Stimulated activated CD8-positive, alpha-beta memory T cell treated with anti-CD3 and anti-CD28 coated beads, Interleukin-2, amount 100 ng/mL, for 48 hours (primary cell): ENCODE measurements at places on chromosomes 7 and 10.
A peak's percentile ranks its signal among the peaks of the same experiment; 100 is the strongest.

DNA sequence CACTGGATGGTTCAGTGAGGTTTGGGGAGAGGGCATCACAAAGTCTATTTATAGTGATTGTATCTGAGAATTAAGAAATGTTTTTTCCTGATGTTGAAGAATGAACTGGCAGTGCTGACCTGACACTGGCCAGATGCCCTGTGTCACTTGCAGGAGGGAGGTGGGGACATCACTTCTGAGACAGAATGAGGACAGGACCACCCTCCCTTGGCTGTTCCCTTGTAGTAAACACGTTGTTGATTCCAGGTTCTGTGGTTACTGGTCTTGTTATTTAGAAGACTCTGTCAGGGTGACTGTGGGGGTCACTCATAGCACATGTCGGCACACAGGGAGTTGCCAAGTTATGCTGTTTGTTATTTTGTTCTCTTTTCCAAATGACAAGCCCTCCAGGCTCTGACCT lies 126.4 kb downstream of the ADCY1 start:
- DNase-seq = no peak

DNA sequence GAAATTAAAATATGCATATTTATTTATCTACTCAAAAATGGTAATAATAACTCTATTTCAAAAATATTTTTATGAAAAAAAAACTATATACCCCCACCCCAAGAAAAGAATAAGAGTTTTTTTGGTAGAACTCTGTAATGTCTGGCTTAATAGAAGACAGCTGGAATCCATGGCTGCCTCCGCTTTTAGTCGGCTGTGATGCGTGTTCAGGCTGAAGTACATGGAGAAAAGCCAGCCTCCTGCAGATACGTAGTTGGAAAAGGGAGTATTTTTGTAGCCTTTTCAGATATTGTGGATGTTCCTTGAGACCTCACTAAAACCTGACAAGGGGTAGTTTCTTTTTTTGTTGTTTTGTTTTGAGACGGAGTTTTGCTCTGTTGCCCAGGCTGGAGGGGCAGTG lies 10.0 kb downstream of the FOXK1 start:
- no peak for DNase-seq

GRCh38 chr10:63376560-63377304 lies 89.0 kb downstream of the JMJD1C start:
- DNase-seq = no peak

DNA sequence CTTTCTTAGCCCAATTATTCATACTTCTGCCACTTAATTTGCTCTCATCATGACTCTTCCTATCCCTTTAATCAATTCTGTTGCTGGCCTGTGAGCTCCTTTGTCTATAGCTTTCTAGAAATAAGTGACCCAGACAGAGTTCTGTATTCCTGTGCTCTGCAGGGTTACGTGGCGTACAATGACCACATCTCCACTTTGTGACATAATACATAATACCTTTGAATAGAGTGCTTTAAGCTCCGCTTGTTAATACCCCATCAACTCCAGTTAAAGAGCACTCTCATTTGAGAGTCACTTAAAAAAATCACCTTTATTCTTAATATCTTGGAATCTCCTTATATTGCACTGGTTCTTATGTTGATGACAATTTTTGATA lies 619.0 kb downstream of the PARD3 start:
- no peak for DNase-seq

- no peak for DNase-seq
These were observed 5.5 kb downstream of the USP6NL start for GRCh38 chr10:11605807-11606408.

GRCh38 chr7:137970253-137970975 lies 31.5 kb downstream of the CREB3L2 start:
- no peak for DNase-seq

DNA sequence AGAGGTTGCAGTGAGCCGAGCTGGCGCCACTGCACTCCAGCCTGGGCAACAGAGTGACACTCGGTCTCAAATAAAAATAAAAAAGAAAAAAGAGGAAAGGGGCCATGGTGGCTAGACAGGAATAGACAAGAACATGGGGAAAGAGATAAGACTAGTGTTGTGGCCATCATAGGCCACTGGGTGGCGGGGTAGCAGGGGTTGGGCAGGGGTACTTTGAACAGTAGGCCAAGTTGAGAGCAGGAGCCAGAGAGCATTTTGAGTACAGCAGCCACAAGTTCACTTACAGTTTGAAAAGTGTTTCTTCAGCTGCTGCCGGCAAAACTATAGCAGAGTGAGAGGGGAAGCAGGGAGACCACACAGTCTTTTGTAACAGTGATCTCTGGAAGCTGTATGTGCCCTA lies 656.0 kb downstream of the CNTNAP2 start:
- DNase-seq = no peak

DNA sequence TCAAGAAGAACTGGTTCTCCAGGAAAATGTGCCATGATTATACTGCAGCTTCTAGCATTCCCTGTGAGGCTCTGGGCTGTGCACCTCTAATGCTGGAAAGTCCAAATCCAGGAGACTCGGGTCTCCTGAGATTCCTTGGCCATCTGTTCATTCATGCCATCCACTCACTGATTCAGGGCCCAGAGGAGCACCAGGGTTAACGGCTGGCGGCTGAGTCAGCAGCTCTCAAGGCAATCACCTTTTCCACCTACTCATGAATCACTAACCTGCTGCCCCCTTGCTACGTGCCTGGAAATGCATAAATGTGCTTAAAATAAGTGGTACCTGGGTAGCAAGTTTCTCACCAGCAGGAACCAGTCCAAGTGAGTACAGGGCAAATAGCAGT lies 132.7 kb downstream of the KCNMA1 start:
- DNase-seq = peak; percentile 5

- DNase-seq = peak; percentile 37
These were observed at the start of gene ZPBP for GRCh38 chr7:50092579-50093491. Gene ZPBP (minus strand): TSS chr7:50093246. CDS start chr7:50093194, 52 bp downstream.

- DNase-seq = no peak
These were observed 44.2 kb upstream of the DPYSL4 start for GRCh38 chr10:132142396-132143161.

- no peak for DNase-seq
These were observed 25.1 kb downstream of the MRPS24 start for GRCh38 chr7:43844257-43844656.

- no peak for DNase-seq
These were observed 103.1 kb downstream of the FAS start for GRCh38 chr10:89093728-89094127.

GRCh38 chr7:85748861-85749260 lies 562.0 kb upstream of the SEMA3D start:
- DNase-seq = no peak

GRCh38 chr7:43204081-43204480 lies 91.6 kb downstream of the HECW1 start:
- no peak for DNase-seq

DNA sequence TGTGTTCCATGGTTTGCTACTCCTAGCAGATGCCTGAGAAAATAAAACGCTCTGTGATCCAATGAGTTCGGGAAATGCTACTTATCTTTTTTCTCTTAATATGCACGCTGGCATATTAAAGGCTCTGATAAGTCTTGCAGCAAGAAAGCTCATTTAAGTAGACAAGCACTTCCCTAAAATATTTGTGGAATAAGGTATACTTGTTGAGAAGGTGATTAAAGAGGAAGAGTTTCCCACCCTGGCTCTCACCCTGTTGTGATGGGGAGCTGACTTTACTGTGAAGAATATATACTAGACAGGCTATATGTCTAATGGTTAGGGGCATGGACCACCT lies 279.4 kb downstream of the RPS24 start:
- DNase-seq = no peak

- no peak for DNase-seq
These were observed 19.8 kb upstream of the PRRT4 start for GRCh38 chr7:128381161-128381821.

- DNase-seq = no peak
These were observed 17.6 kb upstream of the ORC5 start for GRCh38 chr7:104225451-104225850.

DNA sequence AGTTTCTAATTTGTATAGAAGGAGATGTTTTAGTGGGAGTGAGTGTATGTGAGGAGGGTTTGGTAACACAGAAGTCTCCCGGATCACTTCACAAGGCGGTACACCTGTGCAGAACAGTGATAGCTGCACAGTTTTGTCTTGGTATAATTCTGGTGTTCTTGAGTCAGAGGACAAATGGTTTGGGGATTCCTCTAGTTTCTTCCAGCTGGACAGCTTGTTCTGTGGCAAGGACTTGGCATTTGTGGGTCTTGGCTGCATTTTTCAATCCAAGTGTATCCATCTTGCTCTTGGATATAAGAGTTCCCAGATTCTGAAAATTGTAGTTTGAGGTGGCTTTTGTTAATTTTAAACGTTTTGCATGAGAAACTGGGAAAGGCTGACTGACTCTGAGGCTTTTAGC lies 135.7 kb downstream of the AHR start:
- no peak for DNase-seq
